NCI-H1694 (cell line): ENCODE measurements at places on chromosomes 1 and 21.
A peak's percentile ranks its signal among the peaks of the same experiment; 100 is the strongest.

GRCh38 chr1:202745323-202745888, 35.2 kb upstream of the SYT2 start:
- DNase-seq: no peak

GRCh38 chr1:212070720-212071302, 35.3 kb downstream of the DTL start:
- no peak for DNase-seq

DNA sequence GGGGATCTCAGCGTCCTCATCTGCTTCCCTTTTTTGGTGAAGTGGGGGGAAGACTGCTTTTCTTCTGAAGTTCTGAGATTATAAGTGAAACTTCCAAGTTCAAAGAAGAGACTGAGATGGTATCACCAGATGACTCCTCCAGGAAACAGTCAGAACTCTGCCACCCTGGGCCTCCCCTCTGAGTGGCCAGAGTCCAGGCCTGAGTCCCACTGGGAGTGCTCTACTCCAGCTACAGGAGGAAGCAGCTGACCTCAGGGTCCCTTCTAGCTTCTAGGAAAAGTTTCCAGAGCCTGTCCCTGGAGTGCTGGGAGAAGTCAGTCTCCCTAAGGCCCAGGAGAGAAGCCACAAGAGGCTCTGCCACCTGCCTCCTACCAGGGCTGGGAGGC, 104.7 kb downstream of the CASZ1 start:
- DNase-seq: no peak

- DNase-seq: no peak
These were observed 9.9 kb upstream of the IL22RA1 start for GRCh38 chr1:24152631-24153494.

GRCh38 chr1:159307346-159308020, 5.3 kb downstream of the FCER1A start:
- DNase-seq: no peak

GRCh38 chr21:45075596-45076244, 1.3 kb downstream of the ADARB1 start:
- DNase-seq: no peak

GRCh38 chr1:29338908-29339575, 102.7 kb downstream of the PTPRU start:
- DNase-seq: no peak

- no peak for DNase-seq
These were observed 172.7 kb downstream of the TGFBR3 start for GRCh38 chr1:91712981-91713841.

DNA sequence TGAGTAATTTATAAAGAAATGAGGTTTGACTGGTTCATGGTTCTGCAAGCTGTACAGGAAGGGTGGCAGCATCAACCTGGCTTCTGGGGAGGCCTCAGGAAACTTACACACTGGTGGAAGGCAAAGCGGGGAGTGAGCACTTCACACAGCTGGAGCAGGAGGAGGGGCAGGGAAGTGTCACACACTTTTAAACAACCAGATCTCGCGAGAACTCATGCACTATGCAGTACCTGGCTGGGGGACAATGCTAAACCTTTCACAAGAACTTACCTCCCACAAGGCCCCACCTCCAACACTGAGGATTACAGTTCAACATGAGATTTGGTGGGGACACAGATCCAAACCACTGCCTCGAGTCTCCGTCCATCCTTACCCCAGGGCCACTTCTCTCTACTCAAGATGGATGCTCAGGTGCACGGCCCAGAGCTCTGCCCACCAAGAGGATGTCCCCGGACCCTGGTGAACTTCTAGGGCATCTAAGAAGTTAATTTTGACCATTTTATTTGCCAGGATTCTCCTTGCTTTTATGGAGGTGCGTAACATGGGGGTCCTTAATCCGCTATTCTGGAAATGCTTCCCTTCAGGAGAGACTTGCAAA, 22.7 kb upstream of the ACTRT2 start:
- no peak for DNase-seq

DNA sequence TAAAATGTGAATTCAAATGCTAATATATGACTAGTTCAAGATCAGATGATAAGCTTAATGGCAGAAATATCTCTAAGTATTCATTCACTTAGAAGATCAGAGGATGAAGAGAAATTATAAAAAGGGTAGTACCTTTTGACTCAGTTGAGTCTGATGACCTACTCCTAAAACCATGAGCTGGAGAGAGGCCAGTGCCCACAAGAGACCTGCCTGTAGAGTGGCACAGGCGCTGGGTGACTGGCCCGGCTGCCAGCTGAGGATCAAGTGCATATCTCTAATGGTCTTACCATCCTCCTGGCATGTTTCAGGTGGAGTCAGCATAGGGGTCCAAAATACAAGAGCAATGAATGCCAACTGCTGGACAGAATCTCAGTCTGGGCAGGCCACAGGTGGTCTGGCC, 14.1 kb downstream of the DDAH1 start:
- no peak for DNase-seq

- no peak for DNase-seq
These were observed 62.3 kb upstream of the RUNX1 start for GRCh38 chr21:35111321-35111930.

DNA sequence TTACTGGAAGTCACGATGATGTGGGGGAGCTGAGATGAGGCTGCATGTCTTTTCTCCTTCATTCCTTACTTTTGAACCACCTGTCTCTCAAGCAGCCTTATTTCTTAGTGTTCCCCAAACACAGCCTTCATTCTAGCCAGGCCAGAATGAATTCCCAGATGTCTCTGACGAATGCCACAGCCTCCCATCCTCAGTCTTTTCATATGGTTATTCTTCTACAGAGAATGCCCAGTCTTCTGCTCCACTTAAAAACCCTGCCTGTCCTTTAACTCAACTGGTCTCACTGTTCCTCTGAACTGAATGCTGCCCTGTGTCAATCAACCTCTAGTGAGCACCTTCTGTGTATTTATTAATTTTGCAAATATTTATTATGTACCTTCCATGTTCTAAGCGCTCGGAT, 156.2 kb downstream of the PLA2G4A start:
- no peak for DNase-seq

GRCh38 chr1:160774886-160775719, 20.9 kb upstream of the LY9 start:
- DNase-seq: no peak

GRCh38 chr1:236181059-236181458, 38.7 kb downstream of the GPR137B start:
- no peak for DNase-seq

GRCh38 chr1:106954661-106955229, 101.7 kb upstream of the PRMT6 start:
- DNase-seq: no peak

GRCh38 chr1:9687120-9687873, 35.8 kb downstream of the PIK3CD start:
- DNase-seq: no peak

- DNase-seq: no peak
These were observed 23.4 kb downstream of the DDI2 start for GRCh38 chr1:15640667-15641066.

GRCh38 chr1:234928642-234929041, 200.0 kb downstream of the TOMM20 start:
- no peak for DNase-seq

- DNase-seq: no peak
These were observed 8.7 kb downstream of the PTCH2 start for GRCh38 chr1:44834328-44834727.

GRCh38 chr1:43875331-43875730, 58.3 kb upstream of the ARTN start:
- DNase-seq: no peak

DNA sequence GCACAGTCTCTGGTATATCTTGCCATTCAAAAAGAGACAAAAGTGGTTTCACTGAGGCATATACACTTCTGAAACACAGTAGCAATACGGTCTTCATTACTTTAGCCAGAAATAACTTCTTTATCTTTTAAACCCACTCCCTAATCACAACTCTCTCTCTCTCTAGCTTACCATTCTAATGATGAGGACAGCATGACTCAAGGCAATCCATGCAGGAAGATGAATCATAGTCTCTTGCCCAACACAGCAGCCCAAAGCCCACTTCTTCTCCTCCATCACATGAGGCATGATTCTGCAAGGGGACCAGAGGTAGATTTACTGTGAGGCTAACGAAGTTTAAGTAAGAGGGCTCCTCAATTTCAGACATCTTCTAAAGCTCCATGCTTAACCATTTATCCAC, 285.0 kb upstream of the NR5A2 start:
- no peak for DNase-seq

- DNase-seq: no peak
These were observed 20.5 kb downstream of the RCSD1 start for GRCh38 chr1:167650269-167651160.

GRCh38 chr21:26153758-26154157, 16.8 kb downstream of the APP start:
- DNase-seq: no peak

GRCh38 chr1:3510136-3510955, 55.9 kb downstream of the ARHGEF16 start:
- DNase-seq: no peak

DNA sequence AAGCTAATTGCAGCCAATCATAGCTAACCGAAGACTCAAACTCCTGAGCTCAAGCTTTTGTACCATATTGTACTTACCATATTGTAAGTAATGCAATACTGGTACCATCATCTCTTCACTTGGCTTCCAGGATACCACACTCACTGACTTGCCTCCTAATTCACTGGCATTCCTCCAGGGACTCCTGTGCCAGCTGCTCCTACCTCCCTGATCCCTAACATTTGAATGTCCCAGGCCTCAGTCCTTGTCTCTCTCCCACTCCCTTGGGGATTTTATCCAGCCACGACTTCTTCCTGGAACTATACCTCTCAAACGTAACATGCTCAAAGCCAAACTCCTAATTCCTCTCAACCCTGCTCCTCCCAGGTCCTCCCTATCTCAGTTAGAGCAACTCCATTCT, 33.8 kb downstream of the USP48 start:
- peak; percentile 71 for DNase-seq

DNA sequence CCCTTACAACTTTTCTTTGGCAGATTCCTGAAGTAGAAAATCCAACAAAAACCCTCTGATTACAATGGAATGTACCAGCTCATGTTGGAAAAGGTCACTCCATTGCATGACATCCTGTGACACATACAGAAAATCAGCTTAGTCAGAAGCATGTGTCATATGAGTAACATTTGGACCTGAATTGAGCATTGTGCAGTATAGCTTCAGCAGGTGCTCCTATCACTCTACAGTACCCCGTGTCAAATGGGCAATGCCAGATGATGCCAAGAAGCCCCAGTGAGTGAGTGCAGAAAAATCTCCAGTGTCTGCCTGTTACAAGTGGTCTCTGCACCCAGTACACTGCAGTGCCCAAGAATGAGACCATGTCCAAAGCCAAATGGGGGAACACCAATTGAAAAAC, 129.7 kb upstream of the RUNX1 start:
- no peak for DNase-seq

DNA sequence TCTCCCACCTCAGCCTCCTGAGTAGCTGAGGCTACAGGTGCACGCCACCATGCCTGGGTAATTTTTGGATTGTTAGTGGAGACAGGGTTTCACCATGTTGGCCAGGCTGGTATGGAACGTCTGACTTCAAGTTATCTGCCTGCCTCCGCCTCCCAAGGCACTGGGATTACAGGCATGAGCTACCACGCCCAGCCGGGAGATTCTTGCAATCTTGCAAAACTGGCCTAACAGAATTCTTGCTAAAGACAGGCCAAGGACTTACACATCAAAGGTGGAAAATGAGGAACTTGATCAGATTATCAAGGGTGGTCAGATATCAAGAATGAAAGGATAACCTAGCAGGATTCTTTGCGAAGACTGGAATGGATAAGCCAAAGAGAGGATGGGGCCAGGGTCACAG, 98.3 kb upstream of the TIAM1 start:
- DNase-seq: no peak
